8988T (cell line): ENCODE measurements at places on chromosomes 7 and 10.

- no peak for DNase-seq
Measured at GRCh38 chr10:25142116-25142864, 32.5 kb upstream of the GPR158 start.

DNA sequence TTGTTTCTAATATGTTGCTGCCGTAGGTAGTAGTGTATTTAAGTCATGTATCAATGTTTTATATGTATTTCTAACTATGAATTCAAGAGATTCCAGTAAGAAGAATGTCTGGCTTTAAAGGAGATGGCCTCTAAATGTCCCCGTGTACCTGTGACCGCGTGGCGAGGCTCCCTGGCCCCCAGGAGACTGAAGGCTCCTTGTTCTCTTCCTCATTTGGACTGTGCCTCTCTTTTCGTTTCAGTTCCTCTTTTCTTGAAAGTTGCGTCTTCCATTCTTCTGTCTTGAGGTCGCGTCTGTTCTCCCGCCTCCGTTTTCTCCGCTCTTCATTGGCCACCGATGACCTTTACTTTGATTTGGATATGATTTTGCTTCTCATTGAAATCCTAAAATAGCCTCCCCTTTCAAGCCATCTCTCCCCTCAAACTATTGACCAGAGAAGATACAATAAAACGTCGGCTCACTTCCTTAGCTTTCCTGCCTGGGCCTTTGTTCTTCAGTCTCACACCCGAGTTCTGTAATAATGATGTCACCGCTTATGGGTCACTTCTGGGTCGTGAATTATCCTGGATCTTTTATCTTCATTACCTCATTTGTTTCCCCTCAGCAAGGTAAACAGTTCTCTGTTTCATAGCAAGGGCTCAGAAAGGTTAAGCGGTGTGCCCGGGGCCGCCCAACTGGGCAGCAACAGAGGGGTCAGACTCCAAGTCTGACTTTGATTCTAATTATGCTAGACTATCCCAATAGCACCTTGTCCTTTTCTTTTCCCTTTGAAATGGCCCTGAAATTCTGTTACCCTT lies 28.7 kb downstream of the WIPI2 start:
- DNase-seq = no peak

DNA sequence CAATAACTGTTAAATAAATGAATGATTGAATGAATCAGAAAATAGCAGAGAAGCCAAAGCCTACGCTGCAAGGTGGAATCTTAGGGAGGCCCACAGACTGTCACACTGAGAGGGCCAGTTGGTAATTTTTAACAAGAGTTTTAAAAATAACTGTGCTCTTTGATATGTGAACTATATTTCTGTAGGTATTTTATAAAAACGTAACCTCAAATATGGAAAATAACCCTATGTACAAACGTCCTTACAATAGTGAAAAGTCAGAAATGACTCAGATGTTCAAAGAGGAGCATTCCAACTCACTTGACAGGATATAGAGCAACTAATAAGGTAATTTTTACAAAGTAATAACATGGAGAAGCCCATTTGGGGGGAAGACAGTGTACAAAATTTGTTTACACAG lies 18.9 kb upstream of the TMEM273 start:
- no peak for DNase-seq

GRCh38 chr7:28858206-28858605 lies 99.9 kb downstream of the TRIL start:
- DNase-seq = no peak

- no peak for DNase-seq
Measured at GRCh38 chr7:71325151-71325550, 193.2 kb downstream of the GALNT17 start.

GRCh38 chr10:107418085-107418806 lies 253.7 kb upstream of the SORCS1 start:
- DNase-seq = no peak

DNA sequence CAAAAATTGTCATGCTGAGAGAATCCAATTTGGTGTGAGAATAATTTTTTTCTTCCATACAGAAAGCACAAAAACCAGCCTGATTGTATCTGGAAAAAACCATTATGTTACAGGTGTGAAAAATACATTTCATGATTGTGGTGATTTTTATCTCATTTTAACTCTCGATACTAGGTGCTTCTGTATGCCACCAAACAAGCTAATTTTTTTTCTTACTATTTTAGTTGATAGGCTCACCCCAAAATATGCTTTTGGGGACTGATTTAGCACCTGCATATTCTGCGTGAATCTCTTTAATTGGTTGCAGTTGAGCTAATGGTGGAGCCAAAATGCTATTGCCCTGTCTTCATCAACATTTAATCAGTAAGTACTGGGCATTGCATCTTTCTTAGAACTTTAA lies 1.9 kb downstream of the DMTF1 start:
- DNase-seq = no peak

GRCh38 chr7:37826825-37827224 lies 21.6 kb upstream of the NME8 start:
- no peak for DNase-seq

- no peak for DNase-seq
Measured at GRCh38 chr10:15515202-15515601, 144.1 kb upstream of the FAM171A1 start.

GRCh38 chr7:154480817-154481216 lies 428.6 kb downstream of the DPP6 start:
- no peak for DNase-seq

DNA sequence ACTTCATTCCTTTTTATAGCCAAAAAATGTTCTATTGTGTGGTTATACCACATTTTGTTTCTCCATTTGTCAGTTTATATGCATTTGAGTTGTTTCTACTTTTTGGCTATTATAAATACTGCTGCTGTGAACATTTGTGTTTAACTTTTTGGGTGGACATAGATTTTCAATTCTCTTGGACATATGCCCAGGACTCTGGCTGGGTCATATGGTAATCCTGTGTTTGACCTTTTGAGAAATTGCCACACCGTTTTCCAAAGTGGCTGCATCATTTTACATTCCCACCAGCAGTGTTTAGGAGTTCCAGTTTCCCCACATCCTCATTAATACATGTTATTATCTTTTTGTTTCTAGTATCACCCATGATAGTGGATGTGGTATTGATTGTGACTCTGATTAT lies 39.4 kb downstream of the CSGALNACT2 start:
- DNase-seq = no peak

- DNase-seq = no peak
Measured at GRCh38 chr7:133052826-133053225, 29.1 kb downstream of the CHCHD3 start.

DNA sequence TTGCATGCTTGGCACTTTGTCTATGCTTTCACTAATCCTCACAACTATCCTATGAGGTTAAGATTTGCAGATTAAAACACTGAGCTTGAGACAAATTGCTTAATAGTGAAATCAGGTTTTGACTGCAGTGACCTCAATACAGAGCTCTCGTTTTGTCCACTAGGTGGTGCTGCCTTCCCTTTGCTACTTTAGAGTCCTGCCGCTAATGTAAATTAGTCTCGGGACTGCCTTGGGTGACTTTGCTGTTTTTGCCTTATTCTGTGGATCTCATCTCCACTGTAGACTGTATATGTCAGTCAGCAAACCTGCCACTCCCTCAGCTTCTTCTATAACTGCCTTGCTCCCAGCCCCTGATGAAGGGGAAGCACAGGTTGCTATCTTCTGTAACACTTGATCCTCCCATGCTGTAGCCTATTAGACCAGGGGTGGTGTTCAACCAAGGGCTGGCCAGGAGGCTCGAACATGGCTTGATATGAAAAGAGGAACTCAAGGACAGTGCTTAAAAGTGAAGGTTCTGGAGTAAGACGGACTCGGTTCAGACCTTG lies 26.0 kb downstream of the ASB4 start:
- no peak for DNase-seq
